Neural crest cell (in vitro differentiated cells): ENCODE measurements at places on chromosomes 16 and 17. TPM values are rescaled to one million over a fixed set of nuclear protein-coding genes. Genes with fewer than 3 reads are reported as not detected.

NPIPB6 gene
- 1.5 and 3.2 TPM in 2 replicates for total RNA-seq

DNA sequence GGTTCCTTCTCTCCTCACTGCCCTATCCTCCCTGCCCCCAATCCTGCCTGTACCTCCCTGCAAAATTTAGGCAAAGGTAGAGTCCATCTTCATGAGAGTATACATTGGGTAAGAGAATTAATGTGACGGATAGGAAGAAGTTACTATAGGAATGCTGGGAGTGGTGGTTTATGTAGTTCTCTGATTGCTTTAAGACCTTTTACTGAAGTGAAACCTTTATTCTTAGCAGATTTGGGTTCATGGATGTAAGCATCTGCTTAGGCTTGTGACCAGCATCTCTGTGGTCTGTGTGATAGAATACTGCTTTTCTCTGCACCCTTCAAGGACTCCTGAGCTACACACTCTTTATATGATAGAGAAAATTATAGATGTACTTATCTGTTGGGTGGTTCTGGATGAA lies 127.3 kb downstream of the PRKCA start:
- peaks cover 6% of the 10 kb centered on the region for H3K36me3 ChIP-seq
- no peak for DNase-seq
- H3K4me1 ChIP-seq, result peaks cover 32% of the 10 kb centered on the region
- H3K27me3 ChIP-seq, result no peaks in the 10 kb centered on the region
- H3K27ac ChIP-seq, result no peak overlapping the region

- no peak overlapping the region for H3K4me3 ChIP-seq
- no peak for DNase-seq
- no peak overlapping the region for H3K27ac ChIP-seq
- no peaks in the 10 kb centered on the region for H3K36me3 ChIP-seq
- peaks cover 10% of the 10 kb centered on the region for H3K4me1 ChIP-seq
- H3K27me3 ChIP-seq, result peaks cover 13% of the 10 kb centered on the region
These were observed 26.2 kb upstream of the PLCG2 start for GRCh38 chr16:81752876-81753227.

- H3K36me3 ChIP-seq, result no peaks in the 10 kb centered on the region
- DNase-seq, result no peak
These were observed 15.8 kb downstream of the CIITA start for GRCh38 chr16:10892782-10893318.

ASPHD1 gene
- 2.5 and 2.8 TPM in 2 replicates for total RNA-seq

MYADML2 gene
- 0.11 TPM in 1 of 2 replicates, not detected in the other for total RNA-seq

- DNase-seq, result no peak
- no peaks in the 10 kb centered on the region for H3K36me3 ChIP-seq
- peak overlapping the region; percentile 62 for H3K4me3 ChIP-seq
- H3K27ac ChIP-seq, result no peak overlapping the region
- peaks cover 60% of the 10 kb centered on the region for H3K27me3 ChIP-seq
These were observed 1.2 kb downstream of the TRIM47 start for GRCh38 chr17:75876938-75877751.

MT1E gene
- 0.49 and 0.59 TPM in 2 replicates for total RNA-seq

ABCC3 gene
- not detected in 2 replicates for total RNA-seq

SLC38A8 gene
- not detected in 2 replicates for total RNA-seq

CDH1 gene
- total RNA-seq, result 0.48 and 1.1 TPM in 2 replicates

- H3K27me3 ChIP-seq, result peaks cover 12% of the 10 kb centered on the region
- H3K4me1 ChIP-seq, result peaks cover 17% of the 10 kb centered on the region
- DNase-seq, result no peak
These were observed 671 bp downstream of the CHMP6 start for GRCh38 chr17:80992077-80992947.

DNA sequence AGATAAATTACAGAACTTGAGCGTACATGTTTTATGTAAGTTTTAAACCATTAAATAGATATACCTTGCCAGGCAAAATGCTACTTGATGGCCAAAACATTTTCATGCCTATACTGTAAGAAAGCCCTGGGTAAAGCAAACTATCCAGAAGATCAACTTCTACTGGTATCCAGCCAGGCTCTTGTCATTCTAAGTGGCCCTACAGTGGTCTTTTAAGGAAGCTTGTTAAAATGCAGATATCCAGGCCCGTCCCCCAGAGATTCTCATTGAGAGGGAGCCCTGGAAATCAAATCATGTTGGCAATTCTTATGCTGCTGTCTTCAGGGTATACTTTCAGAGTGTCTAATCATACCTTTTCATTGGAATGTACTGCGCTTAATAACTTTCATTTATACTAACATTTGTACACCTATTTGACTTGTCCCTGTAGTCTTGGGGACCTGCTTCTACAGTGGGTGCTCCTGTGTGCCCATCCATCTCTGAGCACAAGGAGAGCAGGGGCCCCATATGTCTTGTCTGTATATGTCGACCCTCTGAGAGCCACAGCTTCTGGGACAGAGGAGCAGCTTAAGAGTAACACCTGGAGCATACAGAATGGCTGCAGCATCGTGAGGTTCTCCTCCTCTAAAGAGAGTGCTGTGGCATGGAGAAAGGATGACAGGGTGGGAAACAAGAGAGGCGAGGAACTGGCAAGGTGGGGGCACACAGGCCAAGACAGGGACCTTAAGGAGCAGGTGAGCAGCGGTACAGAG lies 43.6 kb upstream of the ANKFY1 start:
- no peak for DNase-seq
- peaks cover 21% of the 10 kb centered on the region for H3K4me1 ChIP-seq
- H3K27ac ChIP-seq, result no peak overlapping the region
- H3K4me3 ChIP-seq, result no peak overlapping the region

TMEM235 gene
- total RNA-seq, result not detected in 2 replicates

DNA sequence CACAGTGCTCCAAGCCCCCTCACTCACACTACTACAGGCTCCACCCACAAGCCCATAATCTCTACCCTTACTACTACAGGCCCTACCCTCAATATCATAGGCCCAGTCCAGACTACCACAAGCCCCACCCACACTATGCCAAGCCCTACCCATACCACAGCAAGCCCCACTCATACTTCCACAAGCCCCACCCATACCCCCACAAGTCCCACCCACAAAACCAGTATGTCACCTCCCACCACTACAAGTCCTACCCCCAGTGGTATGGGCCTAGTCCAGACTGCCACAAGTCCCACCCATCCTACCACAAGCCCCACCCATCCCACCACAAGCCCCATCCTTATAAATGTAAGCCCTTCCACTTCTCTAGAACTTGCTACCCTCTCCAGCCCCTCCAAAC lies 13.8 kb downstream of the RIPOR1 start:
- peaks cover 15% of the 10 kb centered on the region for H3K27me3 ChIP-seq
- DNase-seq, result no peak
- peak overlapping the region; percentile 60 for H3K4me3 ChIP-seq
- H3K4me1 ChIP-seq, result peaks cover 14% of the 10 kb centered on the region

DNA sequence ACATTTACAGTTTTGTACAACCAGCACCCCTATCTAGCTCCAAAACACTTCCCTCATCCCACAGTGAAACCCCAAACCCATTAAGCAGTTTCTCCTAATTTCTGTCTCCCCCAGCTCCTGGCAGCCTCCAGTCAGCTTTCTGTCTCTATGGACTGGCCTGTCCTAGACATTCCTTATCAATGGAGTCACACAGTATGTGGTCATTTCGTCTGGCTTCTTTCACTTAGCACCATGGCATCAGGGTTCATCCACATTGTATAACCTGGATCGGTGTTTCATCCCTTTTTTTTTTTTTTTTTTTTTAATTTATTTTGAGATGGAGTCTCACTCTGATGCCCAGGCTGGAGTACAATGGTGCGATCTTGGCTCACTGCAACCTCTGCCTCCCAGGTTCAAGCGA lies 68.5 kb downstream of the ZDHHC7 start:
- H3K27me3 ChIP-seq, result peaks cover 3% of the 10 kb centered on the region
- DNase-seq, result no peak
- H3K36me3 ChIP-seq, result no peaks in the 10 kb centered on the region
- no peak overlapping the region for H3K4me3 ChIP-seq
- no peaks in the 10 kb centered on the region for H3K4me1 ChIP-seq
- no peak overlapping the region for H3K27ac ChIP-seq

- DNase-seq, result no peak
- no peak overlapping the region for H3K27ac ChIP-seq
- no peaks in the 10 kb centered on the region for H3K4me1 ChIP-seq
- H3K36me3 ChIP-seq, result peaks cover 12% of the 10 kb centered on the region
- no peak overlapping the region for H3K4me3 ChIP-seq
These were observed 38.0 kb downstream of the HEATR3 start for GRCh38 chr16:50103764-50104163.

CD79B gene
- 0.86 and 1.0 TPM in 2 replicates for total RNA-seq

PRAC2 gene
- total RNA-seq, result not detected in 2 replicates

GRCh38 chr16:84049403-84050060 lies 6.9 kb upstream of the SLC38A8 start:
- H3K27ac ChIP-seq, result no peak overlapping the region
- H3K36me3 ChIP-seq, result peaks cover 2% of the 10 kb centered on the region
- H3K4me1 ChIP-seq, result peaks cover 15% of the 10 kb centered on the region
- H3K4me3 ChIP-seq, result no peak overlapping the region
- H3K27me3 ChIP-seq, result no peaks in the 10 kb centered on the region
- no peak for DNase-seq

DNA sequence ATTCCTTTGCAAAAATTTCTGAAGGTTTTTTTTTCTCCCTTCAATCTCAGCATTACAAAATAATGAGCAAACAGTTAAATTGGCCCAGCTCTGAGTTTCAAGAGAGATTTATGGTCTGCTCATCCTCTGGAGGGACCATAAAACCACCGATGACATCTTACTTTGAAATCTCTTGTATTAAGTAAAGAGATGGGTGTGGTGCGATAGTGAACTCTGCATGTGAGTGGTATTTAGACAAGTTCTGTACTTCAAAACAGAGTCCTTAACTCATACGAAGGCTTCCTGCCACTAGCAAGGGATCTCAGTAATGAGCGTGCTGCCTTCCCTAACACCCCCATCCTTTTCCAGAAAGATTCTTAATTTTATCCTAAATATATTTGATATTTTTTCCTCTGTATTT lies 2.1 kb downstream of the FAM20A start:
- H3K4me1 ChIP-seq, result peaks cover 18% of the 10 kb centered on the region
- H3K4me3 ChIP-seq, result peak overlapping the region; percentile 83
- no peaks in the 10 kb centered on the region for H3K36me3 ChIP-seq
- no peak for DNase-seq
- no peak overlapping the region for H3K27ac ChIP-seq

AOC2 gene
- total RNA-seq, result 3.0 and 3.2 TPM in 2 replicates

DNA sequence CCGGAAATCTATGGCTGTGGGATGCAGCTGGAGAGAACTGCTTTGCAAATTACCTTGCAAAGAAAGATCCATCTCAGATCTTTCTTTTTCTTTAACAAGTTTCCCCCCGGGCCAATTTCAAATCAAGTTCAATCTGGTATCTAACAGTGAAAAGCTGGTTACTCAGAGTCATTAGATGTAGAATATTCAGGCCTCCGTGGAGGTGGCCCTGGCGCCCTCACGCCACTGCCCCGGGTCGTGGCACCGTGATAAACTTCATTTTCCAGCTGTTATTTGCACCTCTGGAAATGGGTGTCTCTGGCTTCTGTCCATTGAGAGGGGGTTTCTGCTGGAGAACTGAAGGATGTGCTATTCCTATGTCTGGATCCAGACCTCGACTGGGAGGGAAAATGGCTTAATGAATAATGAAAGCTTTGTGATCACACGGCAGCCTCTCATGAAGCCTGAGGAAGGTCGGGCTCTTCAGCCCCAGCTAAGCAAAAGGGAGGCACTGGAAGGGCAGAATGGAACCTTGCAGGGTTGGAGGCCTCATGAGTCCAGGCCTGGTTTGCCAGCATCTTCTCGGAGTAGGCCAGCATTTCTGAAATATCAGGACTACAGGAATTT lies 30.5 kb downstream of the CACNG4 start:
- no peak for DNase-seq
- H3K4me3 ChIP-seq, result no peak overlapping the region
- H3K36me3 ChIP-seq, result peaks cover 1% of the 10 kb centered on the region
- peaks cover 9% of the 10 kb centered on the region for H3K4me1 ChIP-seq
- H3K27ac ChIP-seq, result peak overlapping the region; percentile 68

GRCh38 chr17:29158488-29159275 lies 21.5 kb downstream of the MYO18A start:
- H3K27ac ChIP-seq, result peak overlapping the region; percentile 37
- H3K27me3 ChIP-seq, result no peaks in the 10 kb centered on the region
- H3K36me3 ChIP-seq, result no peaks in the 10 kb centered on the region
- DNase-seq, result no peak
- no peak overlapping the region for H3K4me3 ChIP-seq

- peaks cover 23% of the 10 kb centered on the region for H3K27me3 ChIP-seq
- no peak overlapping the region for H3K27ac ChIP-seq
- no peak overlapping the region for H3K4me3 ChIP-seq
- no peak for DNase-seq
- peaks cover 8% of the 10 kb centered on the region for H3K4me1 ChIP-seq
These were observed 3.4 kb downstream of the CNTNAP4 start for GRCh38 chr16:76280421-76281215.

DNA sequence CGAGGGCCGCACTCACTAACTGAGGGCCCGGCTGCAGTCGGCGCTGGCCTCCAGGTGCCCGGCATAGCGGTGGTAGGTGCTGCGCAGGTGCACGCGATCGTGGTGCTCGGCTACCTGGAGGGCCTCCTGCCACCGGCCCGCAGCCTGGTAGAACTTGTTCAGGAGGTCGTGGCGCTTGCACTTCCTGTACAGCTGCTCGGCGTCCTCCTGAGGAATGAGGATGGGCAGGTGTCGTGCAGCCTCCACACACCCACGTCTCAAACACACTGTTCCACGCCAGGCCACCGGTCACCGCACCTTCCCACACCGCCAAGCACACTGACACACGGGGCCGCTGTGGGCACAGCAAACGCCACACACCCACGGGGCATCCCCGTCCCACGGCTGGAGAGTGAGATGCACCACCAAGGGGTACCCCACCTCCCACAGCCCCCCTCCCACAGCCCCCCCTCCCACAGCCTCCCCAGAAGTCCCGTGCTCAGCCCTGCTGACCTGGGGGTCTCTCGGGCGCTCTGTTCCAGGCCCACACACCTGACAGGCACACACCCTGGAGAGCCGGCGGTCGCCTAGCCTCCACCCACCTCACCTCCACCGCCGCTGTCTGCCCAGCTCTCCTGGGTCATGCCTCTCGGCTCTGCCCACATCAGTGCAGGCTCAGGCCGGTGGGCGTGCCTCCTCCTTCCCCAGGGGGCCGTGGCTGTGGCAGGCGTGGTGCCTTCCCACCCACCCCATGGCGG lies 7.4 kb upstream of the TMEM204 start:
- no peaks in the 10 kb centered on the region for H3K27me3 ChIP-seq
- no peak for DNase-seq
- no peak overlapping the region for H3K27ac ChIP-seq
- no peak overlapping the region for H3K4me3 ChIP-seq

- peak overlapping the region; percentile 74 for H3K4me3 ChIP-seq
- H3K27ac ChIP-seq, result peak overlapping the region; percentile 95
- peaks cover 44% of the 10 kb centered on the region for H3K4me1 ChIP-seq
- DNase-seq, result peak; percentile 42
- no peaks in the 10 kb centered on the region for H3K27me3 ChIP-seq
- H3K36me3 ChIP-seq, result no peaks in the 10 kb centered on the region
These were observed 10.1 kb downstream of the ST6GALNAC2 start for GRCh38 chr17:76575570-76575969.
